ENCODE measurements at places on chromosomes 16 and 17.

DNA sequence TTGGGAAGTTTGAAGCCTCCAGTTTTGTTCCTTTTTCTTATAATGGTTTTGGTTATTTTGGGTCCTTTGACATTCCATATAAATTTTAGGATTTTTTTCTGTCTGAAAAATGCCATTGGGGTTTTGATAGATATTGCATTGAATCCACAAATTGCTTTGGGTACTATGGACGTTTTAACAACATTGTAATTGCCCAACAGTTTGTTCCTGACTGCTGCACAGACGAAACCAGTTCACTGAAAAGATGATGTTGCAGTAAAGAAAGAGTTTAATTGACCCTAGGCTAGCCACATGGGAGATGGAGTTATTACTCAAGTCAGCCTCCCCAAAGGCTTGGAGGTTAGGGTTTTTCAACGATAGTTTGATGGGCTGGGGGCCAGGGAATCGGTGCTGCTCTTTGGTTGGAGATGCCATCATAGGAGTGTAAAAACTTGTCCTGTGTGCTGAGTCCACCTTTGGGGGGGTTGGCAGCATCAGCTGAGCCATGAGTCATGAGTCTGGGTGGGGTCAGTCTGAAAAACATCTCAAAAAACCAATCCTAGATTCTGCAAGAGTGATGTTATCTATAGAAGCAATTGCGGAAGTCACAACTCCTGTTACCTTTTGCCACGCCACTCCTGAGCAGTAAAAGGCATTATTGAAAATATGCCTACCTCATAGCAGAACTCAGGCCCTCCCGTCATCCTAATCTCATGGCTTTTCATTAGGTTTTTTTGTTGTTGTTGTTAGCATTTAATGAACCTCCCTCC is 2.7 kb upstream of the PRSS41 start:
- DNase-seq = no peak

- peak; percentile 26 for DNase-seq
Measured at GRCh38 chr17:74123866-74124444, 79.5 kb upstream of the RPL38 start.

DNA sequence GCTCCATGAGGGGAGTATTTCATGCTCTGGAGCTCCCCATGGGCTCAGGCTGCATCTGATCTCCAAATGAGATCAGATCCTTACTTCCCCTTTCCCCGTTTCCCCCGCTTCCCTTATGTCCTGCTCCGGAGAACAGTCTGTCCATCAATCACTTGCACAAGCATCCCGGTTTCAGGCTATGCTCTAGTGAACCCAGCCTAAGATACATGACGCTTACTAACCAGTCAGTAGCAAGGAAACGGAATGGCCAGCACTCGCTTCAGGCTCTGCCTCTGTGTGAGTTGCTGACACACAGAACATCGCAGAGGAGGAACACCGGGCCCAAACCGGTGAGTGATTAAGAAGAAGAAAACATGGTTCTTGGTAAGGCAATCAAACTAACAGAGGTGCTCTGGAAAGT is 9.4 kb upstream of the ATP5MC1 start:
- no peak for DNase-seq

DNA sequence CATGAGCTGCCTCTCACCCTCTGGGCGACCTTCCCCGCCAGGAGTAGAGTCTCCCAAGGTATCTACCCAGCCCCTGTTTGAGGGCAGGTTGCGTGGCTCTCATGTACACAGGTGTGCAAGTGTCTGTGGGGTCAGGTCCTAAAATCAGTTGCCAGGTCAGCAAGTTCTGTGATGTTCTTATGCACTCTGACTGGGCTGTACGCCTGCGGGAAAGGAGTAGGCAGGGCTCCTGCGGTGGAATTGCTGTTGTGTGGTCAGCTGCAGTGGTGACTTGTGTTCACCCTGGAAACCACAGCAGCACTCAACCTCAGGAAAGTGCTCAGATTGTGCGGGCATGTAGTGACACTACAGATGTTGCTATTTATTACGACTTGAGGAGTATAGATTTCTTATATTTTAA is 19.4 kb downstream of the NARF start:
- DNase-seq = no peak

GRCh38 chr17:19383681-19384470 is 3.1 kb downstream of the MFAP4 start:
- DNase-seq = no peak

GRCh38 chr16:57042157-57043111 is 49.9 kb upstream of the CPNE2 start:
- no peak for DNase-seq

DNA sequence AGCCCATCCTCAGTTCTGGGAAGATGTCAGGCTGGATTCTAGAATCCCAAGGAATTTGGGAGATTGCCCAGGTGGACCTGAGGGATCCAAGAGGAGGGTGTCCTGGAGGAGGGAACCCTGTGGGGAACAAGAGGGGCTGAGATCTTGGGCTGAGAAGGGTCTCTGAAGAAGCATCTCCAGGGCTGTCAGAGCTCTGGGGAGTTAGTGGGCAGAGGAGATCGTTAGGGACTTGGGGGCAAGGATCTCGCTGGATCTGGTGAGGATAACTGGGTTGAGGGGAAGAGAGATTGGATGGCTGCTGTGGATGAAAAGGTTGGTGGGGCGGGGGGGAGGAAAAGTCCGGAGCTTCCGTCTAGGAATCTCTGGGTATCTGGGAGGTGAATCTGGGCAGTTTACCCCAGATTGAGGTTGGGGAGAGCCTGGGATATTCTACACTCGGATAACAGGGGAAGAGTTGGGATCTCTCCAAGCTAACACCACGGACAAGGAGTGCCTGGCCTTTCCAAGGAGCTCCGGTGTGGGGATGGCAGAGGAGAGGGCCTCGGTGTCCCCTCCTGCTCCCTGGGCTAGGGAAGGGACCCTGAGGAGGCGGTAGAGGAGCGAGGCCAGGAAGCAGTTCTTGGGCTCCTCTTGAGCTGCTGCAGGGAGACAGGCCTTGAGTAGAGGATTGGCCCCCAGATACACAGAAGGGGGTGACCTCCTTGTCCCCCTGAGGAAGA is 1.7 kb downstream of the FBXL19 start:
- DNase-seq = no peak

GRCh38 chr17:75032720-75033280 is 14.0 kb downstream of the ATP5PD start:
- no peak for DNase-seq

DNA sequence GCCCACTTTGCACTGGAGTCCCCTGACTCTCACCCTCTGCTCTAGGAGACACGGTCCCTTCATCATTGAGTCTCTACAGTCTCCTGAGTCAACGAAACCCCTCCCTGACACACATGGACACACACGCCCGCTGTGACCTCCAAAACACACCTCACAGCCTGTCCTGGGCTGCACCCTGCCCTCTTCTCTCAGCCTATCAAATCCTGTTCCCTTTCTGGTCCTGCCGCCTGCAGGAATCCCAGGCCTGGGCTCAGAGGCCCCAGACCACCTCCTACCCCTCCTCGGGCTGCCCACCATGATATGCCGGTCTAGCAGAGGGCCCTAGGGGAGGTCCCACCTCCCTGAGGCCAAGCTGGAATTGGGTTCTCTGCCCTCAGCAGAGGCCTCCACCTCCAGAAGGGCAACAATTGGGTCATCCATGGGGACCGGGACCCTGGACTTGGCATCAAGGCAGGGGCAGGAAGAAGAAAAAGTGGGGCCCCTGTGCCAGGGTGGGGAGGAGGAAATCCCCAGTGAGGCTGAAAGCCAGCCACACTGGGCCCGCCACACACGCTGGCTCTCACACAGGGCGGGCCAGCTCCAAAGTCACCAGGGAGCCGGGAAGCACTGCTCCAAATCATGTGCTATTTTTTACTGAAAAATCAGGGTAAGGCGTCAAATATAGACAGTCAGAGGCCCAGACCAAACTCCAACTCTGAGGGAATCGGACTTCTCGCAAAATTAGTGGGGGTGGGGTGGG is 3.4 kb downstream of the PPP1R9B start:
- no peak for DNase-seq

Measured in fibroblast of skin of right biceps (primary cell).